SIG-M5 (cell line): ENCODE measurements at places on chromosomes 11 and 22.

DNA sequence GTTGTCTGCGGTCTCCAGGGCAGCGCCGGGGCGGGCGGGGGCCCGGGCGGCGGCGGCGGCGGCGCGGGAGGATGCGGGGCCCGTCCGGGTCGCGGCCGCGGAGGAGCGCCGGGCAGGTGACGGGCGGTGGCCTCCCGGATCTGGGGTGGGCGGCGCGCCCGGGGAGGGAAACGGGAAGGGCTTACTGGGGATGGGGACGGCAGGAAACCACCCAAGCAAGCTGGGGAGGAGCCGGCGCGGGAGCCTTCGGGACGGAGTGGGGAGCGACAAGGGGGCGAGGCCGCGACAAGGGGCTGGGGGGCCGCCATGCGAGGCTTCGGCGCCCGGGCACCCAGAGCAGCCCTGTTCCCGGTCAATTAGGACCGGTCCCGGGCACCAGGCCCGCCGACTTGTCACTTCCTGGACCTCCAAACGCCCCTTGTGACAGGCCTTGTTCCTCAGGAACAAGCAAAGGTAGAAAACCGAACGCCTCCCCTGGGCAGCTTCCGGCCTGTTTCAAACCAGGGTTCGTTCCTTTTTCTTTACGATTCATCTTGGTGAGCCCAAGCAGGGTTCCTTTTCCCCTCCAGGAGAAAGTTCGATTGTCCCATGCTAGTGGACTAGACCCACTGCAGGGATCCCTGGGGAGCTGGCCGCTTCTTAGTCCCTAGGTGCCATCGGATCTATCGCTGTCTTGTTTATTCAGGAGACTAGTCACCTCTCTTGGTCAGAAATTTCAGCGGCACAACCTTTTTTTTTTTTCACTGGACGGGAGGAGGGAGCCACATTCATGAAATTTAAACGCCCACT is 492 bp downstream of the JHY start:
- DNase-seq, result no peak

DNA sequence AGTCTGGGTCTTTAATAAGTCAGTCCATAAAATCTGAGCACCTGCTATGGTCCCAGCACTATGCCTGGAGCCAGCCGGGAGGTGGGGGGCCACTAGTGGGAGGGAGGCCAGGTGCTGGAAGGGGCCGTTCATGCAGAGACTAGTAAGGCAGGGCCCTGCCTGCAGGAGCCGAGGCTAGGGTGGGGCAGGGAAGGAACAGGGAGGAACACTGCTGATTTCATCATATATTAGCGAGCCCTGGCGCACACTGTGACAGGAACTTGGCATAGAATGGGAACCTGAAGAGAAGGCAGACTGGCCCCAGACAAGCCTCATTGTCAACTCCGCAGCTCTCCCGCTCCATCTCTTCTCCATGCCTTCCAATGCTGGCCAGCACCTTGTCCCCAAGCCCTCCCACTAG is 7.1 kb downstream of the VSIG10L2 start:
- DNase-seq, result no peak

DNA sequence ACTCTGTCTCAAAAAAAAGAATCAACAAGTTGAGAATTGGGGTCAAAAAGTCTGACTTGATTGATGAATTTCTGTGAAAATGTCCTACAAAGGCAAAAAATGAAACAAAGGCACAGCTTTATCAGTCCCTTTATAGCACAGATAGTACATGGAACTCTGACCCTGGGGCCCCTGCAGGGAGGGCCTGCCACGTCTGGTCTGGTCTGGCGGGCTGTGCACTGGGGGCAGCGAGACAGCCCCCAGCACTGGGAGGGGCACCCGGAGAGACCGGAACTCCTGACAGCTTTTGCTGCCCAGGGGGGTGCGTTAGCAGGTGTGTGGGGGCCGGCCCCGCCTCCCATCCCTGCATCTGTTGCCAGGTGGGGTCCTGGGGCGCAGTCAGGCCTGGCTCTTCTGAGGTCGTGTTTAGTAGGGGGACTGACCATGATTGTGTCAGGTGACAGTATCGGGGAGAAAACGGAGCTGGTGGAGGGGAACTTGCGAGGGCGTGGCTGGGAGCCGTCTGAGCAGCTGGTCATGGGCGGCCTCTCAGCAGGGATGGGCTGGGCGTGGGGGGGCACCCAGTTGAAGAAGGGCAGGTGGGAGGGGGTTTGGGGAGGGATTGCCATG is 51.7 kb downstream of the GRAMD4 start:
- no peak for DNase-seq

GRCh38 chr11:63915961-63916836 is 765 bp downstream of the RCOR2 start:
- no peak for DNase-seq

GRCh38 chr11:87266751-87267150 is 229.0 kb downstream of the TMEM135 start:
- DNase-seq, result no peak

DNA sequence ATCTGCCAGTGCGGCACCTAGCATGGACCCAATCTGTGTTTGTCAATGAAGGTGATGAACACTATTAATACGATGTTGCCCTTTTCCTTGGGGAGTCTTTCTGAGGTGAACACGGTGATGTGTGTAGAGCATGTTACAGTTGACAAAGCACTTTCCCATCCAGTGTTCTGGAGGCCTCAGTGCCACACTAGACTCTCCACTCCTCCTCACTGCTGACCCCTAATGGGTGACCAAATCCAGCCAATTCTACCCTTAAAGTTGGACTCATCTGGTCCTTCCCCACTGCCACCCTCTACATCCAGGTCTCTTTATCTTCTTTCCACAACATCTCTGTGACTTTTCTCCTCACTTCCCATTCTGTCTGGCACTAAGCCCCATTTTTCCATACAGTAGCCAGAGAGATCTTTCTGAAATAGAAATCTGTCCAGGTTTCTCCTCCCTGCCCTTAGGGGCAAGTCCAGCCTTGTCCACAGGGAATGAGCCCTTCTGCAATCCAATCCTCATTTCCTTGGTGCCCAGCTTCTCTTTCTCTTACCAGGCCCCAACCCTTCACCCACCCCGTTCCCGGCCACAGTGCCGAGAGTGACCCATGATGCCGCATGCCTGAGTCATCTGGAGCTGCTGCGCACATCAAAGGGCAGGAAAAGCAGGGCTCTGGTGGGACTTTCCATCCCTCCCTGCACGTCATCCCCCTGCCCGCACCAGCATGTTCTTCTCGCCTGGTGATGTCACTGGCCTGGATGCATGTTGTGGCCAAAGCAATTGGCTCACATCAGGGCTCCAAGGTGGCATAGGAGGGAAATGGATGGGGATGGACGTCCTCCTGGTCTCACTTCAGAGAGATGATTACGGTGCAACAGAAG is 64.2 kb downstream of the RASSF10 start:
- no peak for DNase-seq

GRCh38 chr22:35959121-35959800 is 69.4 kb downstream of the RBFOX2 start:
- DNase-seq, result no peak
